ENCODE measurements at places on chromosomes 7 and 10.

GRCh38 chr10:65133652-65134051 lies 1612.5 kb downstream of the REEP3 start:
- no peak for DNase-seq

GRCh38 chr10:17683541-17683940 lies 39.6 kb downstream of the STAM start:
- no peak for DNase-seq

GRCh38 chr7:105985672-105986215 lies 22.7 kb downstream of the CDHR3 start:
- DNase-seq = no peak

DNA sequence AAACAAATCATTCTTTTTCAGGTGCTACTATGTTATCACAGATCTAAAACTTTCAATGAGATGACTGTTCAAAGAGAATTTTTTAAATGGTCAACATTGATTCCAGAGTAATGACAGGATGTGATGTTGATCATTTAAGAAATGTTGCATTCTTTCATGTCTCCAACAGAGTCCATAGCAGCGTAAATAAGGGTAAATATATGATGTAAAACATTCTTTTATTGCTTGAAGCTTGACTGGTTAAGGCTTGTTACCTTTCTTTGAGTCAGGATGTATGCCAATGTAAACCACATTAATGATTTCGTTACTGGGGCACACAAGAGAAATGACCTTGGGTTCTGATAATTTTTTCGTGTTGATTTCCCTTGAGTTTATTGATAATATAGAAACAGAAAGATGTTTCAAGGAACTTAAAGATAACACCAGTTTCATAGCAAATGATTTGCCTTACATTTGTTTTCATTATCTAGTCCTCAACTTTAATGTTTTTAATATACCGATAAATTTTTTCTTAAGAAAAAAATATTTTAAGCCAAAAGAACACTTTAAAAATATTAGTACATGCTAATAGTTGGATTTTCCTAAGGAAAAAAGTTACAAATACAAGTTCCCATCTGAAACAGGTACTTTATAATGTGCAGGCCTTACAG lies 3.5 kb downstream of the STK17A start:
- no peak for DNase-seq

GRCh38 chr7:55468495-55468894 lies 103.4 kb downstream of the LANCL2 start:
- no peak for DNase-seq

GRCh38 chr10:90964781-90965465 lies 44.0 kb upstream of the ANKRD1 start:
- DNase-seq = no peak

DNA sequence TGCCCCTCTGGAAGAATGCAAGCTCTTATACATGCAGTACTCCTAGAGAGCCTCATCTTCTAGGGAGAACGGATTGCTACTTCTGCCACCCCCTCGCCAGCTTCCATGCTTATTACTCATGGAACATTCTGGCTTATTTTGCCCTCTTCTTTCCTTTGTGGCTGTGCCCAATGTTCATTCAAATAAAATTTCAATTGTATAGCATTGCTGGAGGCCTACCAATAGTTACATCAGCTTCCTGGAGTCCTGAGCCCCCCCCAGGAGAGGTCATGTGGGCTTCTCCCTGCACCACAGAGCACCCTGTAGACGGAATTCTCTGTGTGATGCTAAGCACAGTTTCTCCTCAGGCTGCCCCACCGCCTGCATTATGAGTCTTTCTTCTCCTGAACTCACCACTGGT lies 1094.0 kb downstream of the KCNMA1 start:
- DNase-seq = no peak

- DNase-seq = no peak
Observed at GRCh38 chr10:10542477-10542876, 475.2 kb upstream of the CELF2 start.

DNA sequence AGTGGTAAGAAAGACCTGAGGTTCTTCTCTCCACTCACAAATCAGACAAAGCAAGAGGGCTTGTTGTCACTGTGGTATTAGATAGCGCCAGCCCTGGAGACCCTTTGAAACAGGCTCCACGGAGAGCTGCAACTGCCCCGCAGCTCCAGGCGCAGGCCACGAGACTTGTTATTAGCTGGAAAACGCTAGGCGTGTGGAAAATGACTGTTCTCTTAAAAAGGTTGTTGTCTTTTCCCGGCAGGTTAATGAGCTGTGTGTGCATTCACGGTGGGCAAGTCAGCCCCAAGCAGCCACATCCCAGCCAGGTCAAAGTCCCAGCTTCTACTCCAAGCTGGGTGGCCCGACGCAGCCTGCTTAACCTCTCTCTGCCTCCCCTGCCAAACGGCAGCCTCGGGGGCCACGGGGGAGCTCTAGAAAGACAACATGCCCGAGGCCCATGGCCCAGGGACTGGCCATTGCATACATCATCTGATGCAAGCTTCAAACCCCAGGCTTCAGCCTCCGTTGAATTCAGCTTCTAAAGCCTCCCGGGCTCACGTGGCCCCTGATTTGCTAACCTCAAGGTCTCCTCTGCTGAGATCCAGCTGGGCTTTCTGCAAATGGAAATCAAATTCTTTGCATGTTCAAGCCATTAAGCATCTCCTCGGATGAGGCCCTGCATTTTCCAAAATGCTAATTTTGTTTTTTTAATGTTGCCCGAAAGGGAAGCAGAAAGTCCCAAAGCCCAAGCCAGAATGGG lies 61.3 kb upstream of the DNAAF5 start:
- no peak for DNase-seq

GRCh38 chr10:94353336-94353735 lies 9.4 kb downstream of the NOC3L start:
- no peak for DNase-seq

DNA sequence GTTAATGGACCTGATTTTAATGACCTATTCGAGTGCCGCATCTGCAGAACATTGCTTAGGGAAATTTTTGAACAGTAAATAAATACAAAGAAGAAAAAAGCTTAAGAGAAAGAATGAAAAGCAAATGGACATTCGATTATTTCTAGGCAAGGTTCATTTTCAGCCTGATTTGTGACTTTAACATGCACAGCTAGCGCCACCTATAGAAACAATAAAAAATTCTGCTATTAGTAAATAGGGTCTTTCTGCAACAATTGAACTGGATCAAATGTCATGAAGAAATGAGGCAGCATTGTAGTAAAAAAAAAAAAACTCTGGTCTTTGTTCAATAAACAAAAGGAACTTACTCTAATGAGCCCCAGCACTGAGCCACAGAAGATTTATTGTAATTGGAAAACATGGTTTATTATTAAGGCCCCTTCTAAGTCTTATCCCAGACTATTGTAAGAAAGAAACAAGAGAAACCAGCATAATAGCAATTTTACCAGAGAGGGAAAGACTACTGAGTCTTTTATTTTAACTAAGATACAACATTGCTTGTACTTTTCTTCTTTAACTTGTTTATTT lies 41.4 kb upstream of the GHITM start:
- no peak for DNase-seq

GRCh38 chr10:124416733-124417132 lies 2.0 kb downstream of the OAT start:
- no peak for DNase-seq

- no peak for DNase-seq
Observed at GRCh38 chr7:66640802-66641525, 12.3 kb downstream of the KCTD7 start.

DNA sequence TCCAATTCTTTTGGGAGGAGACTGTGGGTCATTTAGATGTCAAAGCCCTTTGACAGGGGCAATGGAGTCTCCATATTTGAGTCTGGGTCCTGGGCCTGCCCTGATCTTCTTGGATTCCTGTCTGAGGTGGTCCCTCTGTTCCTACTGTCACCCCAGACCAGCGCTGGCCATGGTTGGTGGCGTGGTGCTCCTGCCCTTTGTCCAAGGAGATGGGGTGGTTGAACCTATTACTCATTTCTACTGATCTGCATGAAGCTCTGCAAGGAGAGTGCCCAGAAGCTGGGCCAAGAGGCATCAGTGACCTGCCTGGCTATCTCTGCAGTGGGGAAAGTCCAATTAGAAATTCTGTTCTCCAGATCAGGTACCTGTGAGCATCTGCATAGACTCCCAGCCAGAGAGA lies 355.6 kb upstream of the NUPR2 start:
- no peak for DNase-seq

DNA sequence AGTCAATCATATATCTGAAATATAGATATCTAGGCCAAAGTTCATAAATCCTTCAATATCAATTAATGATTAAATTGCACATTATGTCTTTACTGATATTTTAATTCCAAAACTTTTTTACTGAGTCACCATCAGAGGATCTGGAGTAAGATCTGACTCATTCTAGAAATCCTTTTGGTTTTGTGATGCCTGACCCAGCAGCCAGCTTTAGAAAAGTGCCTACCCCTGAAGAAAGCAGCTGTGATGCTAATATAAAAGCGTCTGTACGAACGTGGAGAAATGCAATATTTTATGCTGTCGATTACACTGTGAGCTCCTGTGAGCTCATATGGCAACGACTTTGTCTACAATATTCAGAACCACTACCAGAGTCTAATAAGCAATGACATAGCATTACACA lies 142.5 kb upstream of the LRRTM3 start:
- no peak for DNase-seq

GRCh38 chr10:132446661-132447445 lies 49.9 kb downstream of the PWWP2B start:
- peak; percentile 67 for DNase-seq

DNA sequence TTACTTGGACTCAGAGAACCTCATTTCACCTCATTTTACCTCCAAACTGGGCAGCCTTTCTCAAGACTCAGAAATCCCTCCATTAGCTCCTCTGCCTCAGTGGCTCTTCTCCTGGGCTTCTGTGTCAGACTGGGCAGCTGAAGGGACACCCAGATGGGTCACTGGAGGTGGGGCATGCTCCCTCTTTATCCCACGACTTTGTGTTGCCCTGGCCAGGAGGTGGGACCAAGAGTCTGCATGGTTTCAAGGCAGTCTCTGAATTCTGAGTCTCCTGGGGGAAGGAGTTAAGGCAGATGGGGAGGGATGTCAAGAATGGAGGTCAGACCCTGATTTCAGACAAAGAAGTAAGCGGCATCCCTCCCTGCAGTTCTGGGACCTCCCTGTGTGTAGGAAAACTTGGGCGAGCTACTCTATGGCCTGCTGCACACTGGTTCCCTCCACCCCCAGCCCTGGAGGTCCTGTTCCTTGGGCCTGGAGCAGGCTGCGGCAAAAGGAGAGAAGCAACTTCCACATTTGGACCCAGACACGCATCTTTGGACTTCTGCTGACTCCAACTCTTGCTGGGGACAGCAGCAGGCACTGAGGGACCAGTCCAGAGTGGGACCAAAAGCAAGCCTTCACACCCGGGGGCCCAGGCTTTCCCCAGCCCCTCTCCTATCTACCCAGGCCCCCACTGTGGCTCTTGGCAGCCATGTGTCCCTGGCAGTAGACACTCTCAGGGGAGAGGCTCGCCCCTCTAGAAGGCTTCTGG lies 10.8 kb downstream of the POLL start:
- no peak for DNase-seq

GRCh38 chr7:25863005-25863728 lies 288.8 kb upstream of the NFE2L3 start:
- DNase-seq = no peak

DNA sequence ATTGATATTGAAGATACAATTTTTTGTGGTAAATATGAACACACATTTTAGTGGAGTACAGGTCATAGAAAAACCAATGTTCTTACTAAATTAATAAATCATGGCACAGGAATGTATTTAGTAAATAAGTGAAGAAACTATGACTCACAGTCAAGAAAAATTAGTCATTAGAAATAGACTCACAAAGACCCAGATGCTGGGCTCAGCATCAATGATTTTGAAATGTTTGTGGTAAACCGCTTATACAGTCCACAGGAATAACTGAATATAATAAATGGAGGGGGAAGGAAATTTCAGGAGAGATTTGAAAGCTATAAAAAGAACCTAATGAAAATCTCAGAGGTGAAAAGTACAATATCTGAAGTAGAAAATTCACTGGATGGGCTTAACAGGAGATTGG lies 138.3 kb upstream of the ADCY1 start:
- no peak for DNase-seq

GRCh38 chr10:5265139-5265538 lies 68.5 kb downstream of the AKR1C4 start:
- no peak for DNase-seq

GRCh38 chr7:42753811-42754363 lies 158.0 kb downstream of the C7orf25 start:
- no peak for DNase-seq

DNA sequence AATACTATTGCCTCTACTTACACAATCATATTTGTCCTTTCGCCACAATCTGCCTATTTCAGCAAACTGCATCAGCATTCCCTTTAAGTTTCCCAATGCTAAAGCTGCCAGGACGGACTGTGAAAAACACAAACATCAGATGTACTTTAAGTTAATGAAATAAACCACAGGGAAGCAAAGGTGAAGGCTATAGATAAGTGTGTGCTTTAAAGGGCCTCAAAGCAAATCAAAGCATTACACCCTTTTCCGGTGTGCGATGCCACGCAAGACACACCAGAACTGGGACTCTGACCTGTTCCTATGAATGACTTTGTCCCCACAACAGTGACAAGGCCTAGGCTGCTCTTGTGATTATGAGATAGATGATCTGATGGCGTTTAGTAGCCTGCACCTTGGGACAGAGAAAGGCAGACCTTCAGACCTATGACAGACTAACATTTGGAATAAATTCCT lies 23.4 kb downstream of the SLC26A3 start:
- no peak for DNase-seq

- DNase-seq = no peak
Observed at GRCh38 chr7:81626008-81626407, 143.8 kb downstream of the HGF start.

DNA sequence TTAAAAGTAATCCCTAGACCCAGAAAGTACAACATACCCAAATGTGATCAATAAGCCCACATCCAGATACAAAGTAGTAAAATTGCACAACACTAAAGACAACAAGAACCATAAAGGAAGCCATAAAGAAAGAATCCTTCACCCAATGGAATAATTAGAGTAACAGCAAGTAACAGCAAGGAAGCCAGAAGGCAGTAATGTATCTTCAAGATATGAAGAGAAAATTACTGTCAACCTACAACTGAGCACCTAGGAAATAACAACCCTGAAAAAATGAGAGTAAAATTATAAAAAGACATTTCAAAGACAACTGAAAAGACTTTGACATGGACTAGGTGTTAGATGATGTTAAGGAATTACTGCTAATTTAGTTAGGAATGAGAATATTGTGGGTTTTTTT lies 60.5 kb downstream of the CNOT4 start:
- DNase-seq = no peak

DNA sequence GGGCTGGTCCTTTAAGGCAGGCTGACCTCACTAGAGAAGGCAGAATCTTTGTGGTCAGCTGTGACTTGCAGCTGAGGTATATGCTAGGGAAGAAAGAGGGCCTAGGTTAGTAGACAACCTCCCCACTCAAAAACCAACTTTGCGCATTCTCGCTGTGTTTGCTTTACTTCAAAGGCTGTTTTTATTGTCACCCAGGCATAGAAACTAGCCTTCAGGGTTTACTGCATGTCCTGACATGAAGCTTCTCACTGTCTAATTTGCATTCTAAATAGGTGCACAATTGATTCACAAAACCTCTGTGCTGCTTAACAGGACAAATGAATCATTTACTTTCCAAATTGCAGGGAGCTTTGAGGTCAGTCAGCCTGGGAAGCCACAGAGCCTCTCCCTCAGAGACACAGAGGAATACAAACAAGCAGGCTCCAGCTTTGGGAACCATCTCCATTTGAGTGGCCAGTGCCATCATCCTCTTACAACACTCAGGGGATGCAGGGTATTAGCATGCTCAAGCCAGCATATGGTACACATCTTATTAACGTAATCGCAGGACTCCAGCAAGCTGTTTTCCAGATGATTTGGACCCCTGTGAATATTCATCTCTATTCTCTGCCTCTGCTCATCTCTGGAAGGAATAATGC lies 596.4 kb upstream of the GHITM start:
- no peak for DNase-seq
